SK-N-DZ (cell line): ENCODE measurements at places on chromosomes 5 and 9.
A peak's percentile ranks its signal among the peaks of the same experiment; 100 is the strongest.

DNA sequence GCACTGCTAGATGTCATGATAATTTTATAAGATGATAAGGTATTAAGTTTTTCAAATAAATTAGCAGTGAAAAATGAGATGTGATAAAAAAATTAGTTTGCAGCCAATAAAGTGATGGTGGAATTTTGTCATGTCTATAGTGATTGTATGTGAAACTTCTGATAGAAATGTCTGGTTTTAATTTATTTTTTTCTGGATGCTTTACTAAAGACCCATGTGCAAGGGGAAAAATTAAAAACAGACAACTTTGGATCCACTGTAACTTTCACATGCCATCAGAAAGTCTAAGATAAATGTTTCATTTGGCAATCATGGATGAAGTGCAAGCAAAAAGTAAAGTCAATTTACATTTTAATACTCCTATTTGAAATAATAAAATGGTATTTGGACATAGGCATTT, 4.4 kb upstream of the NDUFS4 start:
- DNase-seq: no peak

DNA sequence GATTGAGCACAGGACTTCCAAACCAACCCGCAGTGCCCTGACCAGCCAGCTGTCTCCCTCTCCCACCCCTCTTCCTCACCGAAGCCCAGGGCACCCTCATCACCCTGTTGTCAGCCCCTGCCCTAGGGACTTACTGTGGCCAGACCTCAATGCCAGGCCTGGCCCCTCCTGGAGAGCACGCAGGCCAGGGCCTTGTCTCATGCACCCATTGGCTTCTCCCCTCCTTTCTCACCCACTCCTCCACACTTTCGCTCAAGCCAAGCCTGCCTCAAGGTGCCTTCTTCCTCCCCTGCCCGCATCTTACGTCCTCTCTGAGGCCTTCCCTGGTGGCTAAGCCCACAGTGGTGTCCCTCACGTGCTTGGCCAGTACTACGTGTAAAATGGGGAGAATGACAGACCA, 33.3 kb upstream of the N4BP3 start:
- DNase-seq: no peak

DNA sequence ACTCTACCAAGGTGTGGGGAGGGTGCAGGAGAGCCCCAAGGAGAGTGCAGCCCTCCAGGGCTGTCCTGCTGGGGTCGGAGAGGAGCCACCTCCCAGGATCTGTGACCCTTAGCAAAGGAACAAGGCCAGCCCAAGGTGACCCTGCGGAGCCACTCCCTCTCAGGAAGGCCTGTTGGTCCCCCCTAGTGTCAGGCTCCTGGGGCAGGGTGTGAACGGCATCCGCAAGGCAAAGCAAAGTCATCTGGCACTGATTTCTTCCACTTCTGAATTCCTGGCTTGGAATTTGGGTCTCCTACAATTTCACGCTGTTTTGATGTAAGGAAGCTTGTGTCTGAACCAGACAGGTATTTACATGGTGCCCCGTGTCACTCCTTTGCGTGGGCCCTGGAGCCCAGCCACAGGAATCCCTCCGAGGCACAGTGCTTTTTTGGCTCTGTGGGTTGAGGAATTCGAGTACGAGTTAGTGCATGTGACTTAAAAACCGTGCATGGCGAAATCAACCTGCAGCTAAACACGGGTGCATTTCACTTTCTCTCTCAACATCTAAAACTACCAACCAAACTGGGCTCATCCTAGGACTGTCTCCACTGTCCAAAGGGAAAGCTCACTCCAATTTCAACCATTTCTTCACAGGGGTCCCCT, 24.5 kb upstream of the GFPT2 start:
- DNase-seq: no peak

GRCh38 chr9:94167376-94167890, 83.2 kb downstream of the PTPDC1 start:
- DNase-seq: no peak

DNA sequence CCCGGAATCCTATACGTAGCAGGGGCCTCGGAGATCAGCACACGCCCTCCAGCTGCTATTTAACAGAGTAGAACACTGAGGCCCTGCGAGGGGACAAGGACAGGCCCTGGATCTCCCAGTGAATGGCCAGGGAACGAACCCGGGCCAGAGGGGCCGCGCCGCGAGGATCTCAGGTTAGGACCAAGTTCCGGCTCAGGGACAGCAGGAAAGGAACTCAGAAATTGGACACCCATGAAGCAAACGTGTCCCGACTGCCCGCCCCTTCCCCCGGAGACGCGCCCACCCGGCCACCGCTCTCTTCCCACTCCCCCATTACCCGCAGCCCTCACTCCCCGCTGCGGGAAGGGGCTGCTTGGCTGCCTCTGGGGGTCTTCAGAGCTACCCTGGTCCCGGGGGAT, 1.0 kb upstream of the FOXE1 start:
- no peak for DNase-seq

DNA sequence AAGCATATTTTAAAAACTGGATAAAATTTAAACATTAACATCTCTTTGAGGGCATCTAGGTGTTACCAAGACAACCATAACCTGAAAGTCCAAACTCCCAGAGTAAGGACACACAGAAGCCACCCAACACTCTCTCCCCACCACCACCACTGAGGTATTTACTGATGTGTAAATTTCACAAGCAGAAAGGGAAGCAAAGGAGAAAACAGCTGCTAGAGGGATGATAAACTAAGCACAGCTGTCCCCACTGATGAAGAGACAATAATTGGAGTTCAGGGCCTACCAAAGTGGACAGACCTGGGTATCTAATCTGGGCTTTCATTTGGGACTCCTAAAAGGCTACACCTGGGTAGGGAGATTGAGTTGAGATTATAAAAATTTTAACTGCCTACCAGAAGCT, 63.6 kb downstream of the FRMD3 start:
- no peak for DNase-seq

DNA sequence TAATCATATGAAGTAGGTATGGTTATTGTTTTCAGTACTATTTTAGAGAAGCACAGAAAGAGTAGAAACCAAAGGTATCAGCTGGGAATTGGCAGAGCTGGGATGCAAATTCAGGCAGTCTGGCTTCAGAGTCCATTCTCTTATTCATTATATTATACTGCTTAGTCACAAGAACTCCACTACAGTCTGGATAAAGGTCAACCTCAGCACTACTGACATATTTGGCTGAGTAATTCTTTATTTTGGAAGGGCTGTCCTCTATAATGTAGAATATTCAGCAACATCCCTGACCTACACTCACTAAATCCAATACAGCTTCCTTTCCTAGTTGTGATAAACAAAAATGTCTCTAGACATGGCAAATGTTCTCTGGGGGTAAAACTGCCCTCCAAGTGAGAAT, 37.6 kb downstream of the PTGER4 start:
- no peak for DNase-seq

DNA sequence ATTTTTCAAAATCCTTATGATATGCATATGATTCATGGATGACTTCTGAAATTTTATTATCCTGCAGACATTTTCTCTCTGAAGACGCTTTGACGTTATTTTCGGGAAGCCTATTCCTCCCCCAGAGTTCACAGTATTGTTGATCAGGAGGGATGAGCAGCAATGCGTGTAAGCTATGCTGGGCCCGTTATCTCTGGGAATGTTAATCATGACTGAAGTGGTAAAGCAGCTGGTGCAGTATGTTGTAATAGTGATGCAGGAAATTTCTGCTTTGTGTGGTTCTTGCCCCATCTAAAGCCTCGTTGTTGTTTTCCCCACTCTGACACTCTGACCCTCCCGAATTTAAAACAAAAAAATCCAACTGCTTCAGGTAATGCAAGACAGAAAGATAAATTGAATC, 1797.8 kb upstream of the WWC1 start:
- DNase-seq: no peak

GRCh38 chr9:89611425-89611824, 6.6 kb downstream of the GADD45G start:
- DNase-seq: no peak

- DNase-seq: no peak
Measured at GRCh38 chr9:133464638-133465037, 4.9 kb downstream of the CACFD1 start.

DNA sequence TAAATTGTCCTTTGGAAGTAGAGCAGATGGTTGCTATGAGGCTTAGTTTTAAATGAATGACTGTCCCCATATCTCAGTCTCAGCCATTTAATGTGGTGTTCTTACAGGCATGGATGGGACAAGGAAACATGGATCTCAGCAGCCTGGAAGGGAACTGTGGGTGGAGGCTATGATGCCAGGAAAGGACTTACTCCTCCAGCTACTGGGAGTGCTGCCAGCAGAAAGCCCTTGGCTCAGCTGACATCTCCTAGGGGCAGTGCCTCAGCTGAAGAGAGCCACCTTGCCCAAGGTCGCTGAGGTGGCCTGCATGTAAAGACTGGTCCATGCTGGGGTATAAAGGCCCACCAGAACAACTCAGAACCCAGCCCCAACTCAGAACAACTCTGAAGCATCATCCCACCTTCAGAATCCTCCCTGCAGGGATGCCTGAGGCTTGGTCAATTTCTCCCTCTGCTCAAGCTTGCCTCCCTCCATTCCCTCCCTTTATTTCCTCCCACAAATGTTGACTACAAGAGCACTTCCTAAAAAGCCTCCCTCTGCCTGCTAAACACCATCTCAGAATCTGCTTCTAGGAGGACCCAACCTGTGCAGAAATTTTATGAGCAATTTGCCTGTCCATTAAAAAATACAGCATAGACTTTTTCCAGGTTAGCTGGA, 1.8 kb upstream of the PDE8B start:
- DNase-seq: no peak

GRCh38 chr9:133551446-133551845, 16.9 kb downstream of the ADAMTSL2 start:
- no peak for DNase-seq

DNA sequence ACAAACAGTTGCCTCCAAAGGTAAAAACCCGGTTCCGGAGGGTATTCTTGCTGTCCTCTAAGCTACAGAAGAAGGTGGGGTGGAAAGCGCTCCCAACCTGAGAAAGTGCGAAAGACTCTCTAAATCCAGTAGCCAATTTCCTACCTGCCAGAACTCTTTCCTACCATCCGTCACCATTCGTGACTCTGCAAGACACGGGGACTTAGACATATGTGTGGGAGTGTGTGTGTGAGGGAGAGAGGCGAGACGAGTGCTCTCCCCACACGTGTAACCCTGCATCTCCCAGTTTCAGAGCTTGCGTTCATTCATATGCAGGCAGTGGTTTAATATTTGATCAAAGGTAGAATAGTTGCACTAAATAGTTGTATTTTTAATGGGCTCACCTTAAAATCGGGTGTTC, 473 bp upstream of the GABRA1 start:
- no peak for DNase-seq

DNA sequence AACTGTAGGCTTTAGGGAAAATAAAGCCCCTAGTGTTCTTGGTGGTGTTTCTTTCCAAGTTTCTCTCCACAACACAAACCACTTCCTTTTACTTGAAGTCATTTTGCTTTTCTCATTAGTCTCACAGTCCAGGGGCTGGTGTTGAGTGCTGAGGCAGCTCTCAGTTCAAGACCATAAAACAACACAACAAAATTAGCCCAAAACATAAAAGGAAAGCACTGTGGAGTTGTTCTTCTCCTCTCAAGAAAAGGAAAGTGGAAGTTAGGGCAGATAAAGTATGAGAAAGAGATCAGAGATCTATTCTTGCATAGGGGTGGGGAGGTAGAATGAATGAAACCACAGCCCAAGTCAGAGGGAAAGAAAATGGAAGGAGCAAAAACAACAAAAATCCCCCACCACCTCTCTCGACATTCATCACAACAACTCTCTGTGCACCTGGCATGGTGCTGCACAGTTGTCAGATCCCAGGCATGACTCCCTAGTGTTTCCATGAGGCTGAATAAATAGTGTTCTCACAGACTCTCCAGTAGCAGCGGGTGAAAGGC, 569.9 kb downstream of the RAB3C start:
- no peak for DNase-seq

GRCh38 chr5:131381777-131382176, 117.9 kb downstream of the CDC42SE2 start:
- DNase-seq: no peak

GRCh38 chr5:147963948-147964693, 57.8 kb upstream of the C5orf46 start:
- DNase-seq: no peak

- DNase-seq: no peak
Measured at GRCh38 chr5:10663489-10664179, 97.4 kb downstream of the DAP start.

GRCh38 chr9:111236332-111236731, 93.7 kb downstream of the OR2K2 start:
- no peak for DNase-seq

GRCh38 chr5:137604348-137605095, 105.4 kb upstream of the SPOCK1 start:
- DNase-seq: no peak

DNA sequence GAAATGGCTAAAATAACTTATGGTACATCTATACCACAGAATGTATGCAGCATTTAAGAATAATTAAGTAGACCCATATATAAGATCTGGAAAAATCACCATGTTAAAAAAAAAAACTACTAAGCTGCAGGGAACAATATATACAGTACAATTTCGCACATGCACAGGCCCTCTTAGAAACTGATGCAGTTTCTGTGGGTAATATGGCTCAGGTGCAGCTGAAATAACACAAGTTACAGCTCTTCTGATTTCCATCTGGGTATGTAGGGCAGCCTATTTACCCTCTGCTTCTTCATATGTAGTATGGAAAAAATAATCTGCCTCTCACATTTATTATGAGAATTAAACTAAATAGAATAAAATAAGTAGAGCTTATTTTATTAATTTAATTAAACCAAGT, 82.9 kb downstream of the YIPF5 start:
- DNase-seq: no peak

GRCh38 chr5:170278611-170279458, 18.7 kb downstream of the LCP2 start:
- no peak for DNase-seq

GRCh38 chr5:21225223-21226064, 1237.4 kb upstream of the CDH18 start:
- no peak for DNase-seq

DNA sequence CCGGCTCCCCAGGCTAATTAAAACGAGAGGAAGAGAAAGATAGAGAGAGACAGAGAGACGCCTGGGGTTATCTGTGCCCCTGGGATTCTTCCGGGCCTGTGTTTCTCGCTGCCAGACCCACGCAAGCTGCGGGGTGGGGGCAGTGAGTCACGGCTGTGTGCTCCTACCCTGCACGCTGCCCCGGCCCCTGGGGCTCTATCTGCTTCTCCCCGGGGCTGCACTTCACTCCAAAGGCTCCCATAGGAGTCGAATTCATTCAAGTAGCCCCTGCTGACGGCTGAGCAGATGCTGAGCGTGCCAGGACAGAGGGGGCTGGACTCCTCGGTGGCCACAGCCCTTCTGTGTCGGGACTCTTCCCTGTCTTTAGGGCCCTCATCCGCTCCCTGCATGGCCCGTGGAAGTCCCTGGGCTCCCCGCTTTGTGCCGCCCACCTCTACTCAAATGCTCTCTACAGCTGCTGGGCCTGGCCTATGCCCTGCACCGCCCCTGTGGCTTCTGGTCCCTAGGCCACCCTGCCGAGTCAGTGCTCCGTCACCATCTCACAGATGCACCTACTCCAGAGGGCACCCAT, 22.8 kb downstream of the SARDH start:
- peak; percentile 28 for DNase-seq

DNA sequence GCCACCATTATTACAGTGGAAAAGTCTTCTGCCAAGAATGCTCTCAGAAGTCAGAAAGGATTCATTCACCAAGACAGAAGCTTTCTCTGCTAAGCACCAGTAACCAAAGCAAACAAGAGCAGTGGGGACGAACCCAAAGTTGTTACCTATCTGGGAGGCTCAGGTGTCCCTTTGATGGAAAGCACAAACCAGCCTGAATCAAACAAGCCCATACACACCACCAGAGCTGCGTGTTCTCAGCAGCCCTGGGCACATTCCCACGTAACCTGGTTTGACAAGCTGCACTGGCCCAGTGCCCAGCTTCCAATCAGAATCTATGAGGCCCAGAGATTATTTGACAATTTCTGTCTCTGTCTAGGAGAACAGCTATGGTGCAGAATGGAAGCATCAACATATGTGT, 252.6 kb downstream of the ACTL7B start:
- DNase-seq: no peak
